ENCODE measurements at places on chromosomes 7 and 10.

- DNase-seq = no peak
Observed at GRCh38 chr10:131186547-131187253, 124.8 kb downstream of the TCERG1L start.

- no peak for DNase-seq
Observed at GRCh38 chr7:44330331-44330730, 4.9 kb upstream of the CAMK2B start.

- no peak for DNase-seq
Observed at GRCh38 chr10:61797304-61798153, 104.0 kb upstream of the ARID5B start.

DNA sequence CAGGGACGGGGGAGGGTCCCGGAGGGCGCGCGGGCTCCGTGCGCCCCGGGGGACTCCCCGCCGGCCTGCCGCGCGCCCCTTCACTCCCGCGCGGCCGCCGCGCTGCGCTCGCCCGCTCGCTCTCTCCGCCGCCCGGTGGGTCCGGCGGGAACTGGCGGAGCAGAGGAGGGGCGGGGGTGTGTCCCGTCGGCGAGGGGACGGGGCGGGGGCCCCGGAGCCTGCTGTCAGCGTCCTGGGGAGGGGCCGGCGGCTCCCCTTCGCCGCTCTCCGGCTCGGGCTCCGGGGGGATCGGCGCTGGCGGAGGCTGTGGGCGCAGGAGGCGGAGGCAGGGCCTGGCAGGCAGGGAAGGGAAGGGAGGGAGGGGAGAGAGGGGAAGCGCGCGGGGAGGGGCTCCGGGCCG, at the start of gene SH3PXD2A:
SH3PXD2A (minus strand) TSS at position 153 of the 400 bp plus-strand sequence. CDS start 310 bp downstream, outside the sequence.
- peak; percentile 49 for DNase-seq

DNA sequence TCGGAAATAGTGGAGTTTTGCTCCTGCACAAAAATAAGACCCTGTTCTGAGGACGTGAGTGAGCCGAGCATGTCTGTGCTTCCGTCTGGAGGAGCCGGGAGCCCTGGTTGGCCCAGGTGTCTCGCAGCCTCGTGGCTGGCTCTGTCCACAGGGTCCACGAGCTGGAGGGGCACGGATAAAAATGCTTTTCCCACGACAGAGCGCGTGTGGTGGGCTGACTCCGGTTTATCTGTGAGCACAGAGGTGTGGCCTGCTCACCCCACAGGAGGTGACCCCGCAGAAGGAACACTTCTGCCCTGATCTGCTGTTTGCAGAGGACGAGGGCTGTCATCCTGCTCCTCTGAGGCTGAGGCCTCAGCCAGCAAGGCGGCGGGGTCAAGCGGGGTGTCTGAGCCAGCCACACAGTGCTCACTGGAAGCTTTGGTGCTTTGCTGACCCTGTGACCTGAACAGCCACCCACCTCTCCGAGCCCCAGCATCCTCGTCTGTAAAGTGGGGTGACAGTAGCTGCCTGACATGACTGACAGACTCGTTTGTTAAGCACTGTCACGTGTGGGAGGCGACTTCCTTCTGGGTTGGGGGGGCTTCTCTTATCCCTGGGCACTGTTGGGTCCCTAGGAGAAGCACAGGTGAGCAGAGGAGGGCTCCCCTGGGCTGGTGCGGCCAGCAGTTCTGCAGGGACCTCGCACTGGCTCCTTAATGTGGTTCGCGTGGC, 162.5 kb downstream of the DNAJB6 start:
- no peak for DNase-seq

DNA sequence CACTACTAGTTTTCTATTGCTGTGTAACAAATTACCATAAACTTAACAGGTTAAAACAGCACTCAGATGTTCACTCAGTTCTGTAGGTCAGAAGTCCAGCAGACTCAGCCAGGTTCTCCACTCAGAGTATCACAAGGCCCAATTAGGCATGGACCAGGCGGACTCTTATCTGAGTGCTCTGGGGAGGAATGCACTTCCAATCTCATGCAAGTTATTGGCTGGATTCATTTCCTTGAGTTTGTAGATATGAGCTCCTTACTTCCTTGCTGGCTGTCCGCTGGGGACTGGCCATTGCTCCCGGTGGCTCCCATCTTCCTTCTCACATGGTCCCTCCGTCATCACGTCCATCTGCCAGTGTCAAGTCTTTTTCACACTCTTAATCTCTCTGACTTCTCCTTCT, 137.0 kb upstream of the PRR15 start:
- no peak for DNase-seq

DNA sequence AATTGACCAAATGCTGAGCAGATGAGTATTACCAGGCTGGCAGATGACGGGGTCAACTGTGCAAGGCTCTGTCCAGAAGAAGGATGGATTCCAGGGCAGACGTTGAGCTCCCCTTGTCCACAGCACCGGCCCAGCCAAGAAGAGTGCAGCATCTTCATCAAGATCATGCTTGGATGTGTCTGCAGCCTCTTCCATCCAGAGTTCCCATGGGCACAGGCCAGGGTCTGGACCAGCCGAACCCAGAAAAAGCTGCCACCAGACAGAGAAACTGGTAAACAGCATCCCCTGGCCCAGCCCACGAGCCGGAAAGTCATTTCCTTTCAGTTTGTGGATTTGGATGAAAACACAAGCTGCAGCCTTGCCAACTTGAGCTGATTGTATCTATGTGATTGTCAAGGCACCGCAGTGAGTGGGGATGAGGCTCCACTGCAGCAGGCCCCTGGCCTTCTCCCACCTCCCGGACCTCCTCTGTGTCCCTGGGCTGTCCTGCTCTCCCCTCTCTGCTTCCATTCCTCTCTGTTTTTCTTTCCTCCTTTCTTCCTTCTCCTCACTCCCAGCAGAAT, 321.8 kb downstream of the TCERG1L start:
- no peak for DNase-seq

Measured in activated CD4-positive, alpha-beta T cell treated with anti-CD3 and anti-CD28 coated beads for 36 hours (primary cell).